Activated CD8-positive, alpha-beta memory T cell treated with anti-CD3 and anti-CD28 coated beads, Interleukin-2, amount 10 ng/mL, durations not matched to agents 7 days and 5 days (primary cell): ENCODE measurements at places on chromosomes 16 and 17.

- no peak for DNase-seq
These were observed 2.0 kb downstream of the HAS3 start for GRCh38 chr16:69107316-69107962.

GRCh38 chr17:742147-742793, 9.8 kb downstream of the GEMIN4 start:
- DNase-seq, result no peak

GRCh38 chr17:82668024-82668630, 19.9 kb upstream of the WDR45B start:
- DNase-seq, result no peak

- DNase-seq, result no peak
These were observed 12.5 kb downstream of the ERN2 start for GRCh38 chr16:23700509-23700908.

DNA sequence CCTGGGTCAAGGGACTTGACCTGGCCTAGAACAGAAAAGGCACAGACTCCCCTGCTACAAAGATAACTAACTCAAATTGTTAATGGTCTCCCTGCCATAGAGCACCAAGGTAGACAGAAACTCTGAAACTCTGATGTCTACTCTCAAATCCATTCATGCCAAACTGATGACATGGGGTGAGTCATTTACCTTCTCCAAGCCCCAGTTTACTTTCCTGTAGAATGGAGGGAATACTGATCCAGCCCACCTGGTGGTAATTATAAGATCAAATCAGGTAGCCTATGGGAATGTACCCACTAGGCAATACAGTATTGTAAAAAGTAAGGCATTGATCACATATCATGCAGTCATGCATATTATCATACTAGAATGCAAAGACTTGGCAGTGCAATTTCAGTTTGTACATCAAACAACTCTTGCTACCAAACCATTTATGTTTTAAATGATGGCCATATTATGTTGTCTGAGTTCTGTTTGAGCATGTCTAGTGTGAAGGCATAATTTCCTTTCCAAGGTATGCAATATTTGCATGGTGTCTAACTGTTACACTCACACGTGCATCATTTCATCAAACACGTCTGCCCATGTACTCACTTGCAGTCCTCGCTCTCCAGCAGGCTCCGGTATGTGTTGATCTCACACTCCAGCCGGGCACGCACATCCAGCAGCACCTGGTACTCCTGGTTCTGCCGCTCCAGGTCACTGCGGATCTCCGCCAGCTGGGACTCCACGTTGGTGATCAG, 3.0 kb downstream of the KRT31 start:
- DNase-seq, result no peak

DNA sequence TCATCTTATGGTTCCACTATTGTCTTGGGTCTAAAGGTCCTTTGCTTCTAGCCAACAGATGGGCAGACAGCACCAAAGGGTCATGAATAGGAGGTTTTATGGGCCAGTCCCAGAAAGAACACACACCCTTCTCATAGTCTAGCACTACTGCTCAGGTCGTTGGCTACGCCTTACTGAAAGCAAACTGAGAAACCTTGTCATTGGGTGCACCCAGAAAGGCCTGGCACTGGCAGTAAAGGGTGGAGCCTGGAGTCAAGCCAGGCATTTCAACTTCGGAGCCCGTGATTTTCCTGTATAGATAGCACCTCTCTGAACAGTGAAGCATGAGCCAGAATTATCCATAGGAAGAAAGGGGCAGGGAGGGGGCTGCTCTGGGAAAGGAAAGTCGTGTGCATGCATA, 74.9 kb downstream of the VAT1L start:
- DNase-seq, result no peak

DNA sequence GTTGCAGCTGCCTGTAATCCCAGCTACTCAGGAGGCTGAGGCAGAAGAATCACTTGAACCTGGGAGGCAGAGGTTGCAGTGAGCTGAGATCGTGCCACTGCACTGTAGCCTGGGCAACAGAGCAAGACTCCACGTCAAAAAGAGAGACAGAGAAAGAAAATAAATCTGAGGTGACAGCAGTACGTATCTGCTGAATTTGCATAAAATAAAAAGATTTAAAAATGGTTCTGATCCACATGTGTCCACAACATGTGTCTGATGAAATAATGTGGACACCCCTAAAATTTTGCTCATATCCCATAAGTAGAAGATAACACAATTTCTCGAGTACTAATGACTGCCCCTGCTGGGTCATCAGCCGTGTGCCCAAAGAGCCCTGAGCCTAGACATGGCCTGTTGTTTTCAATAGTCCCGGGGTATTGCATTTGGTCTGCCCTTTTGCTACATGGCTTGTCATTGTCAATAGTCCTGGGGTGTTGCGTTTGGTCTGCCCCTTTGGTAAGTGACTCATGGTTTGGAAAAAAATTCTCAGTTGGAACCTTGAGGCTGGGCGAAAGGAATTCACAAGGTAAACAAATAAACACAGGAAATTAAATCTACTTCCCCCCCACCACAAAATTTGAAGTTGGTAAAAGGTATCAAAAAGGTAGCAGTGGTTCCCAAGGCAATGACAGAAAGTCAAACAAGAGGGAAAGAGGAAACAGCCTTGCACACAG, 434.6 kb upstream of the MAF start:
- no peak for DNase-seq

DNA sequence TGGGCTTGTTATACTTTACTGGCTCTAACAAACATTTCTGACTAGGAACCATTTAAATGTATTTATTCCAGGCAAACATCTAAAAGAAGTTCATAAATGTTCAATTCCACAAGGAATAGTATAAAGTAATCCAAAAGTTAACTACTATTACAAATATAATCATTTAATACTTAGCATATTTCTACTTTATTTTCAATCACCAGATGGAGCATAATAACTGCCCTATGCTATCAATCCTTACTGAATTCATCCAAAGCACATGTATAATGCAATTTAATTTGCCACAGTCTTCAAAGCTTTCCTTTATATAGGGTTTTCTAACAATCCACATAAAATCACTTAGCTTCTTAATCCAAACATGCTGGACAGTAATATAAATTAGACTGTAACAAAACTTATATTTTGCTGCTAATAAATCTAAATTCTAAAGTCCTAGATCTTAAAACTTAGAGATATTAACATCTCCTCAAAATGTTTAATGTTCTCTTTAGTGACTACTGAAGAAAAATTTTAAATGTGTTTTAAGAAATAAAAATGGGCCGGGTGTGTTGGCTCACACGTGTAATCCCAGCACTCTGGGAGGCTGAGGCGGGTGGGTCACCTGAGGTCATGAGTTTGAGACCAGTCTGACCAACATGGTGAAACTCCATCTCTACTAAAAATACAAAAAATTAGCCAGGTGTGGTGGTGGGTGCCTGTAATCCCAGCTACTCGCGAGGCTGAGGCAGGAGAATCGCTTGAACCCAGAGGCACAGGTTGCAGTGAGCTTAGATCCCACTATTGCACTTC, 5.9 kb downstream of the MEIOB start:
- DNase-seq, result no peak

DNA sequence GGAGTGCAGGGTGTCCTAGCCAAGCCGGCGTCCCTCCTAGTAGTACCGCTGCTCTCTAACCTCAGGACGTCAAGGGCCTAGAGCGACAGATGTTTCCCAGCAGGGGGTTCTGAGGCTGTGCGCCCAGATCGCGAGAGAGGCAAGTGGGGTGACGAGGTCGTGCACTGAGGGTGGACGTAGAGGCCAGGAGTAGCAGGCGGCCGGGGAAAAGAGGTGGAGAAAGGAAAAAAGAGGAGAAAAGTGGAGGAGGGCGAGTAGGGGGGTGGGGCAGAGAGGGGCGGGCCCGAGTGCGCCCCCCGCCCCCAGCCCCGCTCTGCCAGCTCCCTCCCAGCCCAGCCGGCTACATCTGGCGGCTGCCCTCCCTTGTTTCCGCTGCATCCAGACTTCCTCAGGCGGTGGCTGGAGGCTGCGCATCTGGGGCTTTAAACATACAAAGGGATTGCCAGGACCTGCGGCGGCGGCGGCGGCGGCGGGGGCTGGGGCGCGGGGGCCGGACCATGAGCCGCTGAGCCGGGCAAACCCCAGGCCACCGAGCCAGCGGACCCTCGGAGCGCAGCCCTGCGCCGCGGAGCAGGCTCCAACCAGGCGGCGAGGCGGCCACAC, at the start of gene MMP2:
MMP2 (plus strand) TSS at position 372 of the 603 bp plus-strand sequence. CDS start 282 bp downstream, outside the sequence.
- no peak for DNase-seq

- DNase-seq, result no peak
These were observed 3.9 kb upstream of the TMEM235 start for GRCh38 chr17:78227455-78227916.

GRCh38 chr17:39868554-39868942, 546 bp downstream of the ZPBP2 start:
- no peak for DNase-seq

DNA sequence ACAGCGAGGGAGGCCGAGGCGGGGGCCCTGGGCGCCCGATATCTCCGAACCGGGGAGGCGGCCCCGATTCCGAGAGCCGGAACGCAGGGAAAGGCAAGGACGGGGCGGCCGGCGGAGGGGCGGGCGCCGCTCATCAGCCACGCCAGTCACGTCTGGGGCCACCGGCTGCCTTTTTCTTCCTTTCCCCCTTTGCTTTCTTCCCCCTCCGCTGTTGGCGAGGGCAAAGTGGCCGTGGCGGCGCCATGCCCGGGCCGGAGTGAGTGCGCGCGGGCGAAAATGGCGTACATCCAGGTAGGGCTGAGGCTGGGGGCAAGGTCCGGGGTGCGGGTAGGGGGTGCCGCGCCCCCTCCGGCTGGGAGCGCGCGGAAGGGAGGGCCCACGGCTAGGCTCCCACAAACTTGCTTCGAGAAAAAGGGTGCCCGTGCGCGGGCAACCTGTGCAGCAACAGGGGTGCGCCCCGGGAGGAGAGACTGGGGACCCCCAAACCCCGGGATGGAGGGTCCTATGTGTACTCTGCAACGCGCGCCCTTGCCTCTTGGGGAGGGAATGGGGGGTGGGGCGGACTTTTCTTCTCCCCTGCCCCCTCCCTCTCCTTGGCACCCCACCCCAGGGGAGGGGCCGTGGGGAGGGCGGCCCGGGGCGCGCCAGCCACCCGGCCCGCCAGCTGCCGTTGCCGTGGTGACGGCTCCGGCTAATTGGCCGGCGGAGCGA, 486 bp downstream of the SYT17 start:
- no peak for DNase-seq

DNA sequence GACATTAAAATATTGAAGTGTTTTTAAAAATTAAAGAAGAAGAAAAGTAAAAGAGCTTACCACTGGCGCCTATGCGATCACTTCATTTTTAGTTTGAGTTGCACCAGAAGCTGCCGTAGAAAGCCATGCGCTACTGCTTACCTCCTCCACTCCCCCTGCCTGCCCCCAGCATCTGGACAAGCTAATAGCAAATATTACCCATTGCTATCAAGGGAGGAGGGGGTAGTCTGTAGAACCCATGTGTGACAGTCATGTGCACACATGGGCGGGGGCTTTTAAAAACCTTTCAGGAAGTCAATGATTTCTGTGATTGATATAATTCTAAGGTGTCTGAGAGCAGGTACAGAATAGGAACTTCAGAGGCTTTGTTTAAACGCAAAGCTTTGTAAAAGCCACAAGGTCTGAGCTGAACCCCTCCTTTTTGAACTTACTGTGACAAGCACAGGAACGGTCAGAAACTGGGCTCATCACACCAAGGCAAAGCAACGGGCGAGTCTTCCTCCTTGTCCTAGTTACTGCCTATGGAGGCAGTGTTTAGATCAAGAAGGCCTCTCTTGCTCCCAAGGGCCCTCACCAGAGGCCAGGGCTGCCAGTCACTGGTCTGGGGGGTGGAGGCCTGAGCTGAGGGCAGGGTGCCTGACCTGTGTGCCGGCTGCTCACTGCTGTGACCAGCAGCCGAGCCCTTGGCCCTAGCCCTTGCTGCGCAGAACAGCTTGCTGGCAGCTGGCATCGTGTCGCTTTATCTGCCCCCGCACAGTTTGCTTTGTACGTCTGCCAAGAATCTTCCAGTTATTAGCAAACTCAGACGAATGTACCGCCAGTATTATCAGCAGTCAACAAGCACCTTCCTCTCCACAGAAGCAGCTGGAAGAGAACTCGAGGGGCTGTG, 15.0 kb downstream of the GINS2 start:
- DNase-seq, result no peak

GRCh38 chr17:29585080-29585751, 4.2 kb downstream of the GIT1 start:
- no peak for DNase-seq

DNA sequence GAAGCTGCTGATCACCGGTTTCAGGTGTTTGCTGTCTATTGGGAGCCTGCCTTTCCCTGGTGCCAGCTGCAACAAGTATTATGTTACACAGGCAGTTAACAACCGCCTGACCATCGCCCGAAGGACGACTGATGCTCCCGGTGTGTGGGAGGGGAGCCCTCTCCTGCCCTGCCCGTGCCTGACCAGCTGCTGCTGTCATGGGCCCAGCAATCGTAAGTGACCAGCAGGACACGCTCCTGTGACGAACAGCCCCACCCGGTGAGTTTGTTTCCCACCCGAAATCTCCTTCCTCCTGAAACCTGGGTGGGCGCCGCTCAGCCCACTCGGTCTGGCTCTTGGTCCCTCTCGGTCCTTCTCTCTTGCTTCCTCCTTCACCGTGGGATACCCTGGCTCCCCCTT, 17.9 kb upstream of the UBE2I start:
- no peak for DNase-seq

GRCh38 chr16:79001156-79001967, 599.2 kb downstream of the MAF start:
- no peak for DNase-seq

- no peak for DNase-seq
These were observed 20.2 kb upstream of the NCBP3 start for GRCh38 chr17:3866276-3866675.

GRCh38 chr16:66640724-66641314, 36.3 kb downstream of the CMTM3 start:
- DNase-seq, result no peak

DNA sequence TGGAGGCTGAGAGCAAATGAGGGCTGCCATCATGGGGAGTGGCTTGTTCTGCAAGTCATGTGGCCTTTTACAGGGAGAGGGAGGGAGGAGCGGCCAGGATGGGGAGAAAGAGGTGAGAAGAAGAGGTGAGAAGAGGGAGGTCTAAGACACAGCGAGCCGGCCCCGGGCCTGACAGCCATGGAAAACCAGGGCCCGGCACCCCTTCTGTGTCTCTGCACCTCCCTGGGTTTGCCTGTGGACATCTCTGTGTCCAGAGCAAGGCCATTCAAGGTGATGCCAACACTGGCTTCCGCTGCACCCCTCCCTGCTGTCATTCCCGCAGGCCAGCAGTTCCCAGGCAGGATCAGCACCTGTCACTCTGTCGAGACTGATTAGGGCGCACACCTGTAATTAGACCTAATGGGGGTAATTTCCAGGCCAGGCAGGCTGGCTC, 75.6 kb downstream of the MGAT5B start:
- no peak for DNase-seq

DNA sequence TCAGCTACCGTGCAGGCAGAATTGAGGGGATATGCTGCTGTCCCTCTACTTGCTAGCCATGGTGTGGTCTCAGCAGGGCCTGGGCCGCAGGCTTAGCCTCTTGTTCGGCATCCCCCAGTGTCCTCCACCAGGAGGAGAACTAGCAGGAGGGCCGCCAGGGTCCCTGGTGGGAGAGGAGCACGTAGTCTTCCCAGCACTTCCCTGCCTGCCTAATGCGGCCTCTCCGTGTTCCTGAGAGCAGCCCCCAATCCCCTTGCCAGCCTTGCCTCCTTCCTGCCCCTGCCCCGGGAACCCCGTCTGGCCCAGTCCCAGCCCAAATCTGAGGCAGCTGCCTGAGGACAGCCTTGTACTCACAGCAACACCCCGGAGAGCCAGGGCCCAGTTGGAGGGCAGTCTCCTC, 38.1 kb downstream of the PLD6 start:
- no peak for DNase-seq
